ENCODE measurements at places on chromosomes 7 and 10.
A peak's percentile ranks its signal among the peaks of the same experiment; 100 is the strongest.

GRCh38 chr7:97752215-97752614 lies 20.3 kb downstream of the TAC1 start:
- no peak for DNase-seq

GRCh38 chr10:128440513-128441160 lies 314.4 kb upstream of the MKI67 start:
- DNase-seq = no peak

- no peak for DNase-seq
Observed at GRCh38 chr7:141430455-141431139, 120.6 kb upstream of the AGK start.

DNA sequence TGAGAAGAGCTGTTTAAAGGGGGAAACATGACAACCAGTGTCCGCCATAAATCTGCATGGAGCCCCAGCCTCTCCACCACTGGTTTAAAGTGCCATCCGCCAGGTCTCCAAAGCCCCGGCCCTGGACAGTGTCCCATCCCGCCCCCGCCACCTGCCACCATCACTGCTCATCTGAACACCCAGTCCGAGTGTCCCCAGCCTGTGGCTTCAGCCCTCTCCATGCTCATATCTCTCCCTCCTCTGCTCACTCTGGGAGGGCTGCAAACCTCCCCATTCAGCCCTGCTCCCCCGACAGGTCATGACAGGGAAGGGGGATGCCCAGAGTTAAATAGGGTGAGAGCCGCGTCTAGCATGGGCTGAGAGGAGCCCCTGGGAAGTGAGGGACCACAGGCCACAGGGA lies 266.2 kb downstream of the DNAJB6 start:
- no peak for DNase-seq

- no peak for DNase-seq
Observed at GRCh38 chr7:150686030-150686631, 625 bp downstream of the GIMAP2 start.

GRCh38 chr10:7488418-7488829 lies 77.6 kb upstream of the SFMBT2 start:
- DNase-seq = no peak

DNA sequence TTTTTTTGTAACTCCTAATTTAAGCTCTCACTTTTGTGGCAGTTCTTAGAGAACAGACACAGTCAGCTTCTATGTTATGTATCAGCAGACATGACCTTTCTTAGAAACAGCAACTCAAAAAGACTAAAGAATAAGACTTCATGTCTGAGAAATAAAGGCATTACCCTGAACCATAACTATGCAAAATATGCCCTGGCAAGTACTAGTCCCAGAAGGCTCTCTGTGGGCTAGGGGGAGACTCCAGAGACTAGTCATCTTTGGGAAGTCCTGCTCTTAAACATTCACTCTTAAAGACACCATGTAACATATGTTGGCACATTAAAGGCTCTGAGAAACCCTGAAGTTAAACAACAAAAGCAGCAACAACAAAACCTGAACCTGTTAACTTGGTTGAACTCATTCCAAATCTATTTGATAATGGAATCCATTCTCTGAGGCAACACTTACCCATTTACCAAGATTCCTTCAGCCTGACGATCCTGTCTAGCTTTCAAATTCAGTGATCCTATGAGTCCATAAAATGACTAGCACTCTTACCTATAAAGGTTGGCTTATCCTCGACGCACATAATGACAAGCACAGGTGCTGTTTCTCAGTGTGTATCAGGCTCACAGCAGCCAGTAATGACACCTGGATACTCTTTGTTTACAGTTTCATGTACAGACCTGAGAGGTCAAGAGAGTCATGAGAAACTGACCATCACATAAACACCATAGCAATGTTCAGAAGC lies 62.3 kb downstream of the OSBPL3 start:
- no peak for DNase-seq

- no peak for DNase-seq
Observed at GRCh38 chr10:86592413-86592812, 61.9 kb upstream of the OPN4 start.

DNA sequence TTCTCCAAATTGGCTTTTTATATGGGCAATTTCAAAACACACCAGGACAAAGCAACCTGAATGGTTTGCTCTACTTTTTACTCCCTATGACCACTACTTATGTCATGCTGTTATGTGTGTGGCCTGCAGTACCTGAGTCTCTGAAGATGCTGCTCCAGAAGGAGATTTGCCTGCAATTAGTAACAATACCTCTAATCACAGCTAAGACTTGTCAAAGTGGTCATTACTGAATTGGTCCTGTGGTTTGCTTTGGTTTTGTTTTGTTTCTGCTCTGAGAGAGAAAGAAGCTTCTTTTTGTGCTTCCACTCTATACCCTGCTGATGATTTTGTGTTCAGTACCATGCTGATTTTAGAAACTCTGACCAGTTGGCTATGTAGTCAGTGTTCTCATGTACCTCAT lies 25.5 kb downstream of the HGF start:
- DNase-seq = no peak

DNA sequence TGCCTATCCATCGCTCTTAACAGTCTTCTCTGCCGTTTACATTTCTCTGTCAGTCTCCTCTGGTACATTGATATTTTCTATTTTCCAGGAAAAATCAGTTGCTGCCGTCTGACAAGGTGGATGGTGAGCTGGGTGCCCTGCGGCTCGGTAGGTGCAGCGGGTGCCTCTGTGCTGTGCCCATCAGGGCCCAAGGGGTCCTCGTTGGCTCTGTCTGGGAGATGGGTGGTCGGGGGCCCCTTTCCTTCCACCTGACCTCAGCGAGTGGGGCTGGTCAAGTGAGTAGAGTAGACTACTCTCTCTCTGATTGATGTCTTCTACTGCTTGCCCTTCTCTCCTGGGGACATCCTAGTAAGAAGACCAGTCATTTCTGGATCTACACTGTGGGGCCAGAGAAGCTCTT lies 57.4 kb downstream of the MINDY4 start:
- no peak for DNase-seq

DNA sequence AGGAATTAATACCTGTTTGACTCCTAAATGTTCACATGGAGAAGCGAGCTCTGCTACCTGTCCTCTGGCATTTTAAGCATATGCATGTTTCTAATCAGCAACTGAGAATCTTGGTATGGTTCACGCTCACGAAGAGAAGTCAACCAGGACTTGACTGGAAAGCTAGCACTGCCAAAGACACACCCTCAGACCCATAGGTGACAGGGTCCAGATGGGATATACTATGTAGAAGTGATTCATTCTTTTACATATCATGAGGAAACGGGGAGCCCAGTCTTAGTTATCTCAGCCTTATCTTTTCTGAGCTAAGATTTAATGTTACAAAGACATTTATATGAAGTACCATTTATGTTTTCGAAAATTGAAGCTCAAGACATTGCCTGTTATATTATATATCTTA lies 313.0 kb downstream of the DOCK4 start:
- no peak for DNase-seq

GRCh38 chr10:36362257-36362656 lies 720.2 kb upstream of the FZD8 start:
- no peak for DNase-seq

DNA sequence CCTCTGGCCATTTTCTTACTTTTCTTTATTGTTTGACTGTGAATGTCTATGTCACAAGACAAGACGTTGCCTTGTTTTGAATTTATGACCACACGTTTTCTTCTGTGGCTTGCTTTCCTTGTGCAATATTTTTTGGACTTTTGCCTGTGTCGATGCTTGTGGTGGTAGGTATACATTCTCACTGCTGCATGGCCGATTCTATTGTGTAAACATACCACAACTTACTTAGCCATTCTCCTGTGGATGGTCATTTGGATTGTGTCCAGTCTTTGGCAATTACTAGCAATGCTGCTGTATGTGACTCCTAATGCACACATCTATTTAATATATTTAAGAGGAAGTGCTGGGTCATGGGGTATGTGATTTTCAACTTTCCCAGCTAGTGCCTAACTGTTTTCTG lies 18.0 kb upstream of the DLG5 start:
- DNase-seq = no peak

- DNase-seq = no peak
Observed at GRCh38 chr7:116449950-116450349, 49.6 kb upstream of the CAV2 start.

DNA sequence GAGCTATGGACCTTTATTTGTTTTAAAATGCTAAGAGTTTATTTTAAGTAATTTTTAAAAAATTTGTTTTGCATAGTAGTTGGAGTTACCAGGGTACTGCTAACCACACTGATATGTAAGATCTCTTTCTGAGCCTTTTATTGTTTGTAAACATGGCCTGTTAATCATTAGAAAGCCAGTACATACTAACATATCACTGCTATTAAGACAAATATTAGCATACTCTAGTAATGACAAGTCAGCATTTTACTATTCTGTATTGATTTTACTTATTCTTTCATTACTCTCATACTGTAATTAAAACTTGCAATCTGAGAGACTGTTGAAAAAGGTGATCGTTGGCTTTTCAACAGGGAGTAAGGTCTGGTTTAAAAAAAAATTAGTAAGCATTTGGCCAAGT lies 66.7 kb downstream of the PTEN start:
- DNase-seq = no peak

DNA sequence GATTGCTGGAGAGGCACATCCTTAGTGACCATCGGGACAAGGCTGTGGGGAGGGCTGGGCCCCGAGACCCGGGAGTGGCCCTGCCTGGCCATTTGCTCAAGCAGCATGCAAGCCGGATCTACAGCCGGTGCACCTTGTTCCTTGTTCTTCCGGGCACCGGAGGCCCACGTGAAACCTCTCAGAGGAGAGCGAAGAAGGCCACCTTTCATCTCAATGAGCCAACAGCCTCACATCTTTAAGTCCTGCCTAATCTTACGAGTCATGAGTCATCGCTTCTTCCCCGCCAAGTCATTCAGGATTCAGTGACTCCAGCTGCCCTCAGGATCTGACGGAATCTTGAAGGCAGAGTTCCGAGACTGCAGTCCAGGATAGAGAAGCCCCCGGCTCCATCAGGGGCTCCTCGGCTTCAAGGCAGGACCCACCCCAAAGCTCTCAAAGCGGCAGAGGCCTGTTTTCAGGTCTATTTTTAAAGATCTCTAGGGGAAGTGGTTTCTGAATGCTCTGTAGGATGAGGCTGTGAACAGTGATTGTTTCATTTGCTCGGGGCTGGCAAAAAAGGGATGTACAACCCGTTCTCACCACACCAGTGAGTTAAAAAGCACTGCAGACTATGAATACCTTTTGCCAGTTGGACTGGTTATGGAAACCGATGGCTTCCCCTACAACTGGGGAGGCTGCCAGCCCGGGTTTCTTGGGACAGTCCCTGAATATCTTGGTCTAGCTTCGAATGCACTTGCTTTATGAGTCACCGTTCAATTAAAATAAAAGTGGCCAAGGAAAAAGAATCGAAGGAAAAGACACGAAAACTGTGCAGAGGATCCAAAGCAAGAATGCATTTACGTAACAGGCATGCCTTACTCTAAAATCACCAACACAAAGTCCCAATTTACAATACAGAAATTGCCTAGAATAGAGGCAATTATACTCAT lies 57.2 kb upstream of the ECHDC3 start:
- DNase-seq = peak; percentile 74

All from GM13977 (cell line).